ENCODE measurements at places on chromosomes 7 and 10.

GRCh38 chr10:99528494-99529441, 4.0 kb upstream of the NKX2-3 start:
- no peak for DNase-seq

GRCh38 chr7:141460781-141461715, 90.2 kb upstream of the AGK start:
- DNase-seq, result no peak

DNA sequence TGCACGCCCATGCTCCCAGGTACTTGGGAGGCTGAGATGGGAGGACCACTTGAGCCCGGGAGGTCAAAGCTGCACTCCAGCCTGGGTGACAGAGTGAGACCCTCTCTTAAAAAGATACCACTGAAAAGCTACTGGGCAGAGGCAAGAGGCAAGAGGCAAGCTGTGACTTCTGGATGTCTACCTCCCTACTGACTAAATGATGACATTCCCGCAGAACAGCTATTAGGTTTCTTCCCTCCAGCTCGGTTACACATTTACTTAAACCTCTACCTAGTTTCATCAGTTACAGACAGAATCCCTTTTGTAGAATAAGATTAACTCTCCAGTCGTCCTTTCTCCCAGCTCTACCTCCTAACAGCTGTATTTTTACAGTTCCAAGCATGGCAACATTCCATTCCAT, 21.2 kb downstream of the RHEB start:
- no peak for DNase-seq

GRCh38 chr7:133678137-133678814, 425.4 kb downstream of the EXOC4 start:
- no peak for DNase-seq

DNA sequence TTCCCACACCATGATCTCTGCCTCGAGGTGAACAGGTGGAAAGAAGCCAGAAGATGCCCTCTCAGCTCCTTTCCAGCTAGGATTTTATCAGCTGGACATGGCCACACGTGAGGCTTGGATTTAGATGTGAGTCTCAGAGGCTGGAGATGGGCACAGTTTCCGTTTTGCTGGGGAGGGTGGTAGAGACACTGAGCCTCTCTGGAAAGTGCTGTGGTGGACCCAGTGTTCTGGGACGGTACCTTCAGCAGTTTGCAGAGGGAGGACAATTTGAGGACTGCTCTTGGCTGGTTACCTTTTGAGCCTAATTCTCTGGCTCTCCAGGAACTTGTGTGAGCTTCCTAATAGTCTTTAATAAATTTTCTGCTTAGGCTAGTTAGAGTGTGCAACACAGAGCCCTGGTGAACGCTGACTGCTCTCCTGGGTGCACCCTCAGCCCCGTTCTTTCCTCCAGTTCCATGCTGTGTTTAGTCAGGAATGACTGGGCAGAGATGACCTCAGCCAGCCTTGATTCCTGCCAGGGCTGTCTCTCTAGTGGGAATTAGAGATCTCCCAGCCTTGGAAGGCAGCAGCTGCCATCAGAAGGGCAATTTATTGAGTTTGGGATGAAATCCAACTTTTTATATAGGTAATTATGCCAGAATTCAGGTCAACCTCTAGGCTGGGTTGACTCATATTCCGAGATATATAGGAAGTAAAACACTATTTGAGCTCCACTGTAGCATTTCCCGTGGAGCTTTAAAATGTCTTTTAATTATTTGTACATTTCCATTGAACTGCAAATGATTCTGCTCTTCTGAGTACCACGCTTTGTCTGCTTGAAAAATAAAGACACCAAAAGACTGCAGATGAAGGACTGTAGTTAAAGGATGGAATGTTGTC, 103.9 kb downstream of the GATA3 start:
- DNase-seq, result no peak

- no peak for DNase-seq
These were observed 86.1 kb upstream of the IGFBP3 start for GRCh38 chr7:46007194-46007593.

DNA sequence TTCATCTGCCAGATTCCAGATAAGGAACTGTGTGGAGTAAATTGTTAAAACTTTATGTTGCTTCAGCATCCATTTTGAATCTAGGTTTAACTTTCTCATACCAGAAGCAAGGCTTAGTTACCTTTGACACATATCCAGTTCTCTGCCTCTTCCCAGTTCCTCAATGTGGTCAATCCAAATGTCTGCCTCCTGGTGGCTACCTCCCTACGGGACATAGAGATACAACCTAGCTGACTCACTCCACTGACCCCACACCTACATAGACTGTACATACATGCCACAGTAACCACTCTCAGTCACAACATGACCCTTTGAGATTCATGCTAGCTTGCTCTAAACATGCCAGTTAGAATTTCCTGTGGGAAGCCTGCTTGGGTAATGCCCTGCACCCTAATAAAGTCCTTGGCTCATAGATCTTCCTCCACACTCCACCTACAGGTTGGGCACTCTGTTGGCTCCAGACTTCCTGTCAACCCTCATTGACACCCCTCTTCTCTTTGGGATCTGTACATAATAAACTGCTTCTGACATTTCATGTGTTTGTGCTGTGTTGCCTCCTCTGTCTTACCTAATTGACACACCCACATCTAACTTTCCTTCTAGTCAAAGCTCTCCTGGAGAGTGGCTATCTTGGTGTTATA, 278.1 kb downstream of the HTR7 start:
- no peak for DNase-seq

DNA sequence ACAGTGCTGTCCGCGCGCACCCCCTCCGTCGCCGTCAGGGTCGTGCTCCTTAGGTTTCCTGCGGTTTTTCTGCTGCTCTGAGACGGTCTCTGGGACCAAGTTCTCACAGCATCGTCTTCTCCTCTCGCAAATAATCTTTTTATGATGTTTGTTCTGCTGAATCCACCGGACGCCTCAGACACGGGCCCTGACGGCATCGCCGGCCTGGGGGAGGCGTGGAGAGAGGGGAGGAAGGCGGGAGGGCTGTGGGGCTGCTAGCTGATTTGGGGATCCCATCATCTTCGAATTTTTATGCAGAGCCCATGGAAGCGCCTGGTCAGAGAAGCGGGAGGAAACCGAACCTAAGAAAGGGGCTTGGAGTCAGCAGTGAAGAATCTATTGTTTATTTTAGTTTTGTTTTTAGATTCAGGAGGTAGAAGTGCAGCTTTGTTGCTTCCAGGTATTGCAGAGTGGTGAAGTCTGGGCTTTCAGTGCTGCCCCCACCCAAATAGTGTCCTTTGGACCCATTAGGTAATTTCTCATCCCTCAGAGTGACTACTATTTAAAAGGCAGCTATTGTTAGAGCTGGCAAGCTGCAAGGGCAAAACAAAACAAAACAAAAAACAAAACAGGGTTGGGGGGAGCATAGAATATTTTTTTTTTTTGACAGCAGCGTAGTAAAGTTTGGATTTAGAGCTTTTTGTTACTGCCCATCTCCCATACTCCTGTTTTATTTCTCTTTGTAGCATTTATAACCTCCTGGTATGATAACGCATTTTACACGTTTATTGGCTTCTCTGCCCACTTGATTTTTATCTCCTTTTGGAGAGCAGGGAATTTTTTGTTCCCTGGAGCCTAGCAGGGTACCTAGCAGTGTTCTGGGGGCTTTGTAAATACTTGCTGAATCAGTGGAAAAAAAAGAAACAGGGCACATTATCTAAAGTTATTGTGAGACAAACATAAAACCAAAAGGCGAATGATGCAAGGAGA, 92.6 kb downstream of the SPAG6 start:
- no peak for DNase-seq

- DNase-seq, result no peak
These were observed 93.6 kb downstream of the PRLHR start for GRCh38 chr10:118501637-118502440.

DNA sequence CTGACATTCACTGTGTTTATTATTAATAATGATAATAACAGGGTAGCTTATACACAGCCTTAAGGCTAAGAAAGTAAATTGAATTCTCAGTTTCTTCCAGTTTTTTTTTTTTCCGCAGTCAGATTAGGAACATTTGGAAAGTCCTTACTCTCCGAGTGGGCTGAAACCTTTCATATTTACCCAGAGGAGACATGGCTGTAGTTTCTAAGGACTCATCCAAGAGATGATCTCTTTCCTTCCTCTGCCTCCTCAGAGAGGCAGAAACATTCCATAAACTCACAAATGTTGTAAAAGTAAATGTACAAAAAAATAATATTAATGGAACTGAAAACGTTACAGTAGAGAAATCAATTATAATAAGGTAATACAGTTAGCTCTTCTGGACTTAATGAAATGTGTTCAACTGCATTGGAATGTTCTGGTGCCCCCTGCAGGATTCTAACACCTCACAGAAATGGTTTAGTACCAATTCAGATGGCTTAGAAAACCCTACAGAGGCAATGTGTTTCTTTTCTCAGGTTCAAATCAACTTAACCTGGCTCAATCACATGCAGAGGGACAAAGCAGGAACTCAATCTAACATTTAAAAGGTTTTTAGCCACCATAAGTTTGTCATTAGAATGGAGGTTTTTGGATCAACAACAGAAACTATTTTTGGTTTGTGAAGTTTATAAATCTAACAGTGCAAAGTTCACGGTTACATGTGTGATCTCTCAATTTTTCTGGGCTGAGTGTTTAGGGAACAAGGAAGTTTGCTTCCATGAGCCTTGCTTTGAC, 71.7 kb downstream of the ICA1 start:
- DNase-seq, result peak; percentile 28

- no peak for DNase-seq
These were observed 111.5 kb downstream of the SEMA3C start for GRCh38 chr7:80807166-80807900.

GRCh38 chr10:2990764-2991163, 76.6 kb upstream of the PFKP start:
- DNase-seq, result no peak

GRCh38 chr10:13831711-13832141, 245.0 kb downstream of the PRPF18 start:
- DNase-seq, result no peak

DNA sequence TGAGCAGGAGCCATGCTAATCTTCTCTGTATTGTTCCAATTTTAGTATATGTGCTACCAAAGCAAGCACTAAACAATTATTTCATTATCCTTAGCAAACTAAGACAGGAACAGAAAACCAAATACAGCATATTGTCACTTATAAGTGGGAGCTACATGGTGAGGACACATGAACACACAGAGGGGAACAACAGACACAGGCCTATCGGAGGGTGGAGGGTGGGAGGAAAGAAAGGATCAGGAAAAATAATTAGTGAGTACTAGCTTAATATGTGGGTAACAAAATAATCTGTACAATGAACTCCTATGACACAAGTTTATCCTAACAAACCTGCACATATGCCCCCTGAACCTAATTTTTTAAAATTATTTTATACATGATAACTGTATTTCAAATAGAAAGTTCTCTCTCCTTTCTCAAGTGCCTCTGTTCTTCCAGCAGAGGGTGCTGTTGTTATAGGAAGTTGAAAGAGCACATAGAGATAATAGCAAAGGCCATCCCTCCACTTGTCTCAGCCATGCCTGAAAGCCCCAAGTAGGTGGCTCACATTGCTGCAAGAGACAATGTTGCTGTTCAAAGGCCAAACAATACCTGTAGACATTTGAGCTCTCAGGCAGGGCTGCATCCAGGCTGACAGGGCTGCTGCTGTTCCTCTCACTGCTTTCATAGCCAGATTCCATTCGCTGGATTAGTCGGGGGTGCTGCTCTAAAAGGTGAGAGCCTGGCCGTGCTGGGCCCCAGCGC, 33.4 kb upstream of the PPP3CB start:
- DNase-seq, result peak; percentile 82

DNA sequence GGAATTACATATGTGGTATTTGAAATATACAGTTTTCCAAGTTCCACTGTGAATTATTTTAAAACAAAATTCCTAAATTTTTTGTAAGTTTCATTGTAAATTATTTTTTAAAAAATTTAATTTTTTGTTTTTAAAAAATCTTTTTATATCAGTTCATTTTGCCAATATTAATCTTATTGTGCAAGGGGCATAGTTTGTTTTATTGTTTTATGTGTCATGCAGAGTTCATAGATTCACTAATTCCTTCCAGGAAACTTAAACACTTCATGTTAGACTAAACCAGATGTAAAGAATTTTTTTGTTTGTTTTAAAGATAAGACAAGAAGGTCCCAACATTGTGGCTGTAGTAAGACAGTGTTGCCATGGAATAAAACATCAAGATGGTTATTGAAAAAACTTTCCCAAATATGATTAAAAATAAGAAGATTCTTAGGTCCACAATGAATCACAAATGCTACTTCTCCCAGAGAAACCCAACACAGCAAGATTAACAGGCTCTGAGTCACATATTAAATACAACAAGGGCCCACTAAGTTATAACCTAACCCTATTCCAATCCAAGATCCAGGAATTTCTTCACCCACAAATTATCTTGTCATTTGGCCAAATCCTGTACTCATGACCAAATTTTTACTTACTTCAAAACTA, 464.7 kb upstream of the IGFBP3 start:
- peak; percentile 72 for DNase-seq

GRCh38 chr10:4108693-4109092, 323.7 kb upstream of the KLF6 start:
- no peak for DNase-seq

GRCh38 chr7:155807065-155807671, 5.1 kb downstream of the SHH start:
- no peak for DNase-seq

GRCh38 chr7:139773371-139773770, 4.4 kb downstream of the HIPK2 start:
- DNase-seq, result no peak

DNA sequence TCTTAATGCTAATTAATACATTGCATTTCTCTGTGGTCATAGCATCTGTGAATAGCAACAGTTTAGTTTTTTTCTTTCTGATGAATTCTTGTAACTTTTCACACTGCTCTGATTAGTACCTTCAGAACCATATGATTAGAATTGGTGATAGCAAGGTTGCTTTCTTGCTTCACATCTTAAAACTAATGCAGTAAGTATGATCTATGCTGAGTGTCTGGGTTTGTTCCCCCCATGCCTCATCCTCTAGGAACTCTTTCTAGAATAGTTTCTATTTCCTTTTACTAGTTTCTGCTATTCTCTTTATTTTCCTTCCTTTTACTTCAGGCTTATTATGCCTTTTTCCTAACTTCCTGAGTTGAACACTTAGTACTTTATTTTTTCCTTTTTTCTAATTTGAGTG, 32.4 kb downstream of the TES start:
- DNase-seq, result no peak
